Common myeloid progenitor, CD34-positive (primary cell): ENCODE measurements at places on chromosomes 16 and 17.
A peak's percentile ranks its signal among the peaks of the same experiment; 100 is the strongest.

DNA sequence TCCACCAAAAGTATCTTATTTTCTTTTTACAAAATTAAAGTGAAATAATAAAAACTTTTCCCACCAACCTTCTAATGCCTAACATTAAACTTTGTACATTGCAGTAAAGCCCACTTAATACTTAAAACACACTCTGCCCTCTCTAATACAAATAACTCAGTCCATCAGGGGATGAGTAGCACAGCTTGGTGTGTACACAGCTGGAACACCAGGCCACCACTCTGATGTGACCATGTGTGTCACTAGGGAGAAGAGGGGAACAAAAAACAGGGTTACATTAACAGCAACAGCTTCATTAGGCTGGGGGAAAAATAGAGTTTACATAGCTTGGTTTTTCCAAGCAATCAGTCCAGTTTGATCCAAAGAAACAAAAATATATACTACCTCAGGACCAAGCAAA lies 295.0 kb downstream of the CEP112 start:
- no peak for DNase-seq

- no peak for DNase-seq
These were observed 424.4 kb downstream of the PMP22 start for GRCh38 chr17:14840616-14841231.

DNA sequence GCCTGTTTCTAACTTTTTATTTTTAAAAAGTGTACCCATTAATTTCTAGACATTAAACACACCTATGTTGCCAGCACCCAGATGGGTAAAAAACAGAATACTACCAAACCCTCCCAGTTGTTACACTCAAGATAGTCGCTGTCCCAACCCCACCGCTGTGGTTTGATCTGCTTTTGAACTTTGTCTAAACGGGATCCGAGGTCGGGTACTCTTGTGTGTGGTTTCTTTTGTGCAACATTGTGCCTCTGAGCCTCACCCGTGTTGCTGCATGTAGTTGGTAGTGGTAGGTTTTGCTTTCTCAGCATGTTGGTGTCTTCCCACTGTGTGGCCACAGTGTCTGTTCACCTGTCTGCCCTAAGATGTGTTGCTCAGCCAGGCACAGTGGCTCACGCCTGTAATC lies 4.3 kb downstream of the KLHL36 start:
- DNase-seq = no peak

GRCh38 chr17:18859256-18859655 lies 1.3 kb downstream of the PRPSAP2 start:
- no peak for DNase-seq

DNA sequence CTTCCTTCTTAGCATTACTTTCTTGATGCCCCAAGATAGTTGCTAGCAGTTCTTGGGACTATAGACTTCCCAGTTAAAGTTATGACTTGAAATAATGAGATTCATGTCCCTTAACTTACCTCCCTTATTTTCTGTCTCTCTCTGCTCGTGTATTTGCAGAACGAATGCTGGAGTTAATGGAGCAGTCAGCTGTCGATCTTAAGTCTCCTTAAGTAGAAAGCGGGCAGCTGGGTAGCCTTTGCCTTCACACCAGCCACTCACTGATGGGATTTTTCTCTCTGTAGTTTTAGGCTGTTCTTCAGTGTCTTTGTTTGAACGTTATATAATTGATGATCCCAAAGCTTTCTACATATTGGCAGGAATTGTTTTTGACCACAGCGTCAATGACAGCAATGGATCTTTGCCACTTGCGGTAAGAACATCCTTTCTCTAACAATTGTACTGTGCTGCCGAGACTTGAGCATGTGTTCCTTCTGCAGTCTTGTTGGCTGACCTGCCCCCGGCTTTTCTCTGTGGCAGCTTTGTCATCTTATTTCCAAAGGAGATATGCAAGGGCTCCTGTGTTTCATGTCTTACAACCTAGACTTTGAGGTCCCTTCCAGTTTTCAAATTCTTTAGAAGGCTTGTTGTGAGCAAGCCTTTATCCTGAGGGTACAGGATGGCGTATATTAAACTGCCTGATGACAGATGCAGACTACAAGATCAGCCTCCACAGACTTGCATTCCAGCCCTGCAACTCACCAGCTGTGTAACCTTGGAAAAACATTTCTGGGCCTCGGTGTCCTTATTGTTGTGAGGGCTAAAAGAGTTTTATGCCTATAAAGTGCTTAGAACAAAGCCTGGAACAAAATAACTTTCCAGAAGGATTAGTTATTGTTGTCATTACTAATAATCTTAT lies 25.1 kb upstream of the ABCA3 start:
- no peak for DNase-seq

GRCh38 chr16:31250782-31251384 lies 8.9 kb upstream of the ITGAM start:
- DNase-seq = no peak

DNA sequence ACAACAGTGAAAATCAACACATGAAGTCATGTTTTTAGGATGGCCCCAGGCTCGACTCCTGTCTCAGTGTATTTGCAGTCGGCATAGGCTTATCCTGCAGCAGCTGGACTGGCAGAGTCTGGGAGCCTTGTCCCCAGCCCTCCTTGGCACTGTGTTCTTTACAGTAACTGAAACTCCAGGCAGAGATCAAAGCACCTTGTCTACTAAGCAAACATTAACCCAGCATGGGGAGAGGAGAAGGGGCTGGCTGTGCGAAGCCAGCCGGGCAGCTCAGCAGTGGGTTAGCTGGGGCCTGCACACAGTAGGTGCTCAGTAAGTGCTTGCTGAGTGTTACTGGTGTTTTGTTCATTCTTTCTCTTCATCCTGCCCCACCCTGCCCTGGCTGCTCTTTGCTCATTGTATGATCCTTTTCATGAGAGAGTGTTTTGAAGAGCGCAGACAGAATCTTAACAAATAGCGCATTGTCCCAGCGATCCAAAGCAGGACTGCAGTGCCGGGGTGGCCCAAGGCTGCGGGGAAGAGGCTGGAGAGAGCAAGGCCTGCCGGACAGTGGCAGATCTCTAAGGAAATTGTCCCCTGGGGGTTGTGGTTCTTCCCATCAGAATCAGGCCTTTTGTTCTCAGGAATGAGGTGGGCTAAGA lies 23.5 kb upstream of the ITGB4 start:
- no peak for DNase-seq

GRCh38 chr17:78114831-78115723 lies 13.5 kb downstream of the TMC6 start:
- DNase-seq = no peak

- DNase-seq = peak; percentile 89
These were observed 20.0 kb downstream of the TRAF4 start for GRCh38 chr17:28763804-28764266.

DNA sequence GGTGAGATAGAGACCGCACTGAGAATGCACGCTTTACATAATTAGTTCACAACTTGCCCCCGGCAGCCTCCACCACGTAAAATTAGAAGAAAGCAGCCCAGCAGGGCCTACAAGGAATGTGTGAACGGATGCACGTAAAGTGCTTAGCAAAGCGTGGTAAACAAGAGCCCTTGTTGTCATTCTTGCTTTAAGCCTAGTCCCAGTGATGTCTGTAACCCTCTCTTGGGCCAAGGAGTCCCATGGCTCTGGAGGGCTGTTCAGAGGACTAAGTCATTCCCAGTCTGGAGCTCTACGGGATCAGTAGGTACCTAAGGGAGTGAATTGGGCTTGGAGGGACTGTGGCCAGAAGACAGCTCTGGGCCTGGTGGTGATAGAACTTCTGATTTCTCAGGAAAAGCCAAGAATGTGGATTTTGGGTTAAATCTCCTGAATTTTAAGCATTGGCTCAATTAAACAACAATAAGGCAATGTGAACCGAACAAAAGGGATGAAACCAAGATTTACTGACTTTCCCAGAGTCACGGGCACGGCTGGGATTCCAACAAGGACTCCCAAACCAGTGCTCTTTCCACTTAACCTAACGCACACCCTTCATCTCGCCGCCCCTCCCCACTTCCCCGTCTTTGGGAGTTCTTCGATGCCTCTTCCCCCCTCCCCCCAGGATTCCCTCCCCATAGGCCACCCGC lies 775 bp upstream of the CHP2 start:
- DNase-seq = no peak

- DNase-seq = no peak
These were observed 36.8 kb upstream of the CES5A start for GRCh38 chr16:55912022-55912421.

GRCh38 chr16:14324581-14324980 lies 253.5 kb downstream of the MRTFB start:
- no peak for DNase-seq

DNA sequence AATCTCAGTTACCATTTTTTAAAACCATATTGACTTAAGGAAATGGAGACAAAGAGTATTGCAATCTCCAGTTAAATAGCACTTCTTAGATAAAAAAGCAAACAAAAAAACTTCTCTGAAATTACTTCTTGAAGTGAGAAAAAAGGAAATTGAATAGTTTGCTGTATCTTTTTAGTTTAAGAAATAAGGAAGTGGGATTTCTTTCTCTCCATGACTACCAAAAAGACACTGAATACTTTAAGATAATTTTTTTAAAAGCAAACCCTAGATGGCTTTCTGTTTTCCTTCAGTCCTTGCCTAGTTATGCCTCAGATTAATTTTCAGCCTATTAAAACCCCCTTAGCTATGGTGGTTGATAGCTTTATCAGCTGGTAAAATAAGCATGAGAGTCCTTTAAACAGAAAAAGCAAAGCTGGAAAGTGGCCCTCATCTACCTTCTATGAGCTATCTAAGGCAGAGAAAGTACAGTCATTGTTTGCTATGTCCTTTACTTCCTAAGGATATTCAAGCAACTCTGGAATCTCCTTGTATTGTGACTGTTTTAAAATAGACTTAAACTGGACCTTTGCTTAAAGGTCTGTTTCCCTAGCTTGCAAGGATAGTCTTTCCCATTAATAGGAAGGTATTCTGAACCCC lies 28.6 kb downstream of the TPPP3 start:
- DNase-seq = peak; percentile 31

DNA sequence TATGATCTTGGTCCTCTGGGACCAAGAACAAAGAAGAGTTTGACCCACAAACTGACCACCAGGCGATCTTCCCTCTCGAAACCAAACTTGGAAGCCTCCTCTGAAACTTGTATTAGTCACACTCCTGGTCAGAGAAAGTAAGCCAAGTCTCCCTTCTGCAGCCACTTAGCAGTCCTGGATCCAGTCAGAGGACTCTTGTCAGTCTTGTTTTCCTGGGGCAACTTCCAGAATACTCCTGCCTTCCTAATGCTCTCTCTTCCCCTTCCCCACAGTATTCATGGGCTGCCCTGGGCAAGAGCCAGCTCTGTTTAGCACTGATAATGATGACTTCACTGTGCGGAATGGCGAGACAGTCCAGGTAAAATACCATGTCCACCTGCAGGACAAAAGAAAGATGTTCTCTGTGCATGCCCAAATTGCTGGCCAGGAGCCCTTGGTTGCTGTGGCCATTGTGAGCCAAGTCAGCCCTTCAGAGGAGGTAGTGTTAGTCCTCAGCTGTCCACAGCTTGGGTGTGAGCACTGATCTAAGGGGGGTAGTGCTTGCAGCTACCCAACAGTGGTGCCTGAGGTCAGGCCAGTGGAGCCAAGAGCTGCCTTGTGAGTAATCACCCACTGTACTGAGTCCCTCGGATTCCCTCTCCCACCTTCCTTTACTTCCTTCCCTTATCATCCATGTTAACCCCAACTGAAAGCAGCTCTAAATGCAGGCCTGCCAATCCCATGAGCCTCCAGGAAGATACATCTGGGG lies 31.2 kb downstream of the CDH3 start:
- no peak for DNase-seq

- no peak for DNase-seq
These were observed 42.4 kb upstream of the ZNF629 start for GRCh38 chr16:30829130-30830071.

DNA sequence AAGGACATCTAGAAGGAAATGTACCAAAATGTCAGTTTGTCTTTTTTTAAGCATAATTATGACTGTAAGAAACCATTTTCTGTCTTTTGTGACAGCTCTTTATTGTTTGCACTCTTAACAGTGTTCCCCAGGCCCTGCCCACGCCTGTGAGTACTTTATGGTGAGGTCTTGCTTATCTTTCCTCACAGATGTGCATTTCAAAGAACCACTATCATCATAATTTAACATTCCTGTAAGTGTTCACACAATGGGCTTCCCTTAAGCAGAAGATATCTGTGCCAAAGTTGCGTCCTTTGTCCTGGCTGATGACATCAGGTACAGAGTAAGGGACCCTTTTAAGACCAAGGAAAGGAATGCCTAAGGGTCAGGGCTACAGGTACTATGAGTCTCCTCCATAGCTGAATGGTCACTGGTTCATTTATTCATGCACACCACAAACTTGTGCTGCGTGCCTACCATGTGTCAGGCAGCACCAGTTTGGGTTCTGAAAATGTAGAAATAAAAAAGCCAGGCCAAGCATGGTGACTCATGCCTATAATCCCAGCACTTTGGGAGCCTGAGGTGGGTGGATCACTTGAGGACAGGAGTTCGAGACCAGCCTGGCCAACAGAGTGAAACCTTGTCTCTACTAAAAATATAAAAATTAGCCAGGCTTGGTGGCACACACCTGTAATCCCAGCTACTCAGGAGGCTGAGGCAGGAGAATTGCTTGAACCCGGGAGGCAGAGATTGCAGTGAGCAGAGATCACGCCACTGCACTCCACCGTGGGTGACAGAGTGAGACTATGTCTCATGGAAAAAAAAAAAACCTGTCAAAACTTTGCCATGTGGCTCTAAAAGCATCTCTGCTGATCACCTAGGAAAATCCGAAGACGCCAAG lies 55.4 kb upstream of the NLK start:
- peak; percentile 71 for DNase-seq

GRCh38 chr17:75589919-75590303 lies 2.3 kb downstream of the MYO15B start:
- DNase-seq = no peak

DNA sequence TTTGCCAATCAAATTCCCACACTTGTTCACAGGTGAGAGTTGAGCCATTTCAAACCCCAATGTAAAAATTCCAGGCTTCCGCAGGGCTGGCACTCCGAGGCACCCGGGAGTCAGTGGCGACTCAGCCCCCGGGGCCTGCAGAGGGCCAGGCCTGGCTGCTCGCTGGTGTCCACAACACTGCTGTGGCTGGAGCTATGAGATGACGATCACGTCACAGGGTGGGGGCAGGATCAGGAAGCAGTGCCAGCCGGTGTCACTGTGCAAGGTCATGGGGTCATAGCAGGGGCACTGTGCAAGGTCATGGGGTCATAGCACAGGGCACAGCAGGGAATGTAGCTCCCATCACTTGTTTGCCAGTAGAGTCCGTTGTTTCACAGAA lies 7.8 kb downstream of the VPS4A start:
- DNase-seq = no peak

- DNase-seq = no peak
These were observed 112.1 kb downstream of the SNX11 start for GRCh38 chr17:48219617-48220016.
